ENCODE measurements at places on chromosomes 6 and 20. TPM values are rescaled to one million over a fixed set of nuclear protein-coding genes. Genes with fewer than 3 reads are reported as not detected.

The CFB gene
- total RNA-seq, result not detected

DNA sequence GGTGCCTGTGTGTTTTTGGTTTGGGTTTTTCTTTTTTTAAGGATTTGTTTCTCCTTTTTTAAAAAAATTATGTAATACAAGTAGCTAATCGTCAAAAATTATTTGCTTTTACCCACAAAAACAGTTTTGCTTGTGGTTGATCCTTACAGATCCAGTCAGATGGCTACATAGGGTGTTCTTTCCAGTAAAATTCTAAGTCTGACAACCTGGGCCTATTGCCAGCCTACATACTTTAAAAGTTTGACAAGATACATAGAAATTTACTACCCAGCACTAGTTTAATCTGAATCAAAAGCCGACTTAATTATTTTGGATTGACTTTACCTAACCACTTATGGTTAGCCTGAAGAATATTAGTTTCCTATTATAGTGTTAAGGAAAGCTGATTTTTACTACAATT, 2.1 kb upstream of the SOX4 start:
- no peak for DNase-seq

DNA sequence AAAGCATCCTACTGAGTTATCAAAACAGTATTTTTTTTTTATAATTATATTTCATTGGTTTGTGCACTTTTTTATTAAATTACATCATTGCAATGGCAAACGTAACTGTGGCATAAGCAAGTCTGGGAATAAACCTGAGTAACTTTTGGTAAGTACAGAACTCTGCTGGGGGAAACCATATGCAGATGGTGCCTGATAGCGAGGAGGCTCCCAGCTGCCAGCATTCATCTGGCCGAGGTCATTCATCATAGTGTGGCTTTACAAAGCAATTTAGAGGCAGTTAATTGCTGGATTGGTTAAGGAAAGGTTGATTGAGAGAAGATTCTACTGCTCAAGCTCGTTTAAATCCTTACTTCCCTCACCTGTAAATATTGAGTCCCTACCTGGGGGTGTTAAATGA, 52.6 kb downstream of the HECA start:
- DNase-seq, result no peak

- no peak for DNase-seq
Observed at GRCh38 chr6:10511477-10511876, 9.7 kb upstream of the GCNT2 start.

- no peak for DNase-seq
Observed at GRCh38 chr6:80528115-80528514, 421.6 kb downstream of the BCKDHB start.

- no peak for DNase-seq
Observed at GRCh38 chr6:4781426-4781825, 5.2 kb downstream of the CDYL start.

- DNase-seq, result no peak
Observed at GRCh38 chr20:50330504-50331313, 140.1 kb downstream of the CEBPB start.
